ENCODE measurements at places on chromosomes 12 and 14.
A peak's percentile ranks its signal among the peaks of the same experiment; 100 is the strongest.

DNA sequence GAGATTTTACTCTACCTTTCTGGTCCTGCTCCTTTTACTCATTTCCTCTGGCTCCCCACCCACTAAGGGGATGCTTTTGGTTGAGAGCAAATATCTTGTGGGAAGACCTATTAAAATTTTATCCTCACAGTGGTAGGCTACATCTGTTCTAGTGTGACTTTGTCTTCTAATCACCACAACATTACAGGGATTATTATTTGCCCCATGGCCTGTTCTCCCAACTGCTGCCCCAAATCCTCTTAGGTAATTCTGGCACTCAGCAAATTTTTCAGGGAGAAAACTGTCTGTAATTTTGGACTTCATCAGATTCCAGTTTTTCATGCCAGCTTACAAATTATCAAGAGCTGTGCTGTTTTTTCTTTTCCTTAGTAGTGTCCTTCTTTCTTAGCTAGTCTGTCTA is 172.3 kb downstream of the GPHN start:
- no peak for DNase-seq

DNA sequence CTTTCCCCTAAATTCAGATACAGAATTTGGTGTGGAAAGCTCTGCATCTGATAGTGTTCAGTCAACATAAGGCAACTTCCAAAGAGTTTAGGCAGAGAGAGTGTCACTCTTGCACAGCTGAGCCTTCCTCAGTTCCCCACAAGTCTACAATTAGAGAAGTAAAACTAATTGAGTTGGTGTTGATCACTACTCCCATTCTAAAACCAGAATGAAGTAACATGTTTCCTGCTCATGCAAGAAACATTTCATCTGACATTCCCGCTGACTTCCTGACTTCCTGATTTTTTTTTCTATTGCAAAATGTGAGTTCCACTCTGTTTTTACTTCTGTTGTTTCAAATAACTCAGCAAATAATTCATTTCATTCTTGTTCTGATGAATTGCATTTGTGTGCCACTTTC is 271.0 kb downstream of the ALG10B start:
- no peak for DNase-seq

DNA sequence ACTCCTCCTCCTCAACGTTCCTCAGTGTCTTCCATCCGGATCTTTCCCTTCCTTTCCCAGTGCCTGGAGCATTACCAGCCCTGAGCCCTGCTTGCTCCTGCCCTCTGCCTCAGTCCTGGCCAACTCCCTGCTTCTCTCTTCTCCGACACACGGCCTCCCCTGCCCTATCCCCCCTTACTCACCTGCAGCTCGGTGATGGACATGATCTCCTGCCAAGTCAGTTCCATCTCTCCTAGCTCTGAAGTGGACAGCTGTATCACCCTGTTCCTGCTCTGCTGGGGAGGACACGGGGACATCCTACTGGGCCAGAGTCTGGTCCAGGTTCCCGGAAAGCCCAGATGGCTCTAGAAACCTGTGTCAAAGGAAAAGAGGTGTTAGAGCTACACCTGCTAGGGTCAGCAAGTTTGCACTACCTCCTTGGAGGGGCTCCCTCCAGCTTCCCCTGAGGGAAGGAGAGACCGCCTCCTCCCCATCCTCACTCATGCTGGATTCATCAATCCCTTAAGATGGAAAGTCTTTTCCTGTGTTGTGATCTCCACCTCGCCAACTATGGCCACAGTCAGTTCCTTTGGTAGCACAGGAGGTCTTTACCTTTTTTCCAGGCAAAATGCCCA is 5.8 kb downstream of the NFE2 start:
- no peak for DNase-seq

GRCh38 chr12:47889040-47889439 is 15.8 kb downstream of the VDR start:
- no peak for DNase-seq

GRCh38 chr12:92408072-92408900 is 262.6 kb upstream of the BTG1 start:
- no peak for DNase-seq

DNA sequence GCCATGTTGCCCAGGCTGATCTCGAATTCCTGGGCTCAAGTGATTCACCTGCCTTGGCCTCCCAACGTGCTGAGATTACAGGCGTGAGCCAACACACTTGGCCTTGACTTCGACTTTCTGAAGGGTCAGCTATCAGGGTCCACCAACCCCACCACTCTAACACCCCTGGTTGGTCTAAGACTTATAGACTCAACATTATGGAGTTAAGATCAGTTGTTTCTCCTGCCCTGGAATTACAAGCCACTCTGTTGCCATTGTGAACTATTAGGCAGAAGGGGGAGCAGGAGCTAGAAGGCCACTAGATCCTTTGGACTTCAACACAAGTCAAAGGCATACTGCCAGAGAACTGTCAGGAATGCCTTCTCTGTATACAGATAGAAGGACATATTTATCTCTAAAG is 1.9 kb upstream of the PSMB11 start:
- DNase-seq = no peak

GRCh38 chr12:125454786-125455480 is 389.7 kb downstream of the AACS start:
- DNase-seq = no peak

DNA sequence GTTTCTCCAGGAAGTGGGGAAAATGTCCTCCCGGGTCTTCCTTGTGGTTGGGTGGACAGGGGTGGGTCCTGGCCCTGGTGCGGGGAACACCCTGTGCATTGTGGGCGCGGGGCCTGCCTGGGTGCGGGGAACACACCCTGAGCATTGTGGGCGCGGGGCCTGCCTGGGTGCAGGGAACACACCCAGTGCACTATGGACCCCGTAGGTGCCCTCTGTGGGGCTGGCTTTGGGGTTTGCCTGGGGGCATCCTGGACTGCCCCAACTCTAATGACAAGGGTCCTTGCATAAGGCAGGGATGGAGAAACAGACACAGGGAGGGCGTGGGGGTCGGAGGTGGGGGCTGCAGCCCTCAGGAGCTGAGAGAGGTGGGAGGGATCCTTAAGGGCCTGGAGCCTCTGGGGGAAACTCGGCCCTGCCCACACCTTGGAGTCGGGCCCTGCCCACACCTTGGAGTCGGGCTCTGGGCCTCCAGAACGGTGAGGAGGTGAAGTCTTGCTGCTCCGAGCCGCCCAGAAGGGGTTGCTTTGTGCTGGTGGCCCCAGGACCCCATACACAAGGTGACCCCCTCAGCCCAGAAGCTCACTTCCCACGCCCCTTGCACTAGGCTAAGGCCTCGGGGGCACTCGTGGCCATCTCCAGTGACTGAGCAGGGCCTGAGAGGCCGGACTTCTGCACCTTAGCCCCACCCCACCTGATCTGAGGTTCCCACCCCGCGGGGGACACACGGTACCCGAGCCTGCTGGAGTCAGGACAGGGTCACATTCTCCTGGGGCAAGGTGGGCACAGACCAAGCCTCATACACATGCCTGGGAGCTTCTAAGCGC is 69.3 kb downstream of the GALNT9 start:
- no peak for DNase-seq

DNA sequence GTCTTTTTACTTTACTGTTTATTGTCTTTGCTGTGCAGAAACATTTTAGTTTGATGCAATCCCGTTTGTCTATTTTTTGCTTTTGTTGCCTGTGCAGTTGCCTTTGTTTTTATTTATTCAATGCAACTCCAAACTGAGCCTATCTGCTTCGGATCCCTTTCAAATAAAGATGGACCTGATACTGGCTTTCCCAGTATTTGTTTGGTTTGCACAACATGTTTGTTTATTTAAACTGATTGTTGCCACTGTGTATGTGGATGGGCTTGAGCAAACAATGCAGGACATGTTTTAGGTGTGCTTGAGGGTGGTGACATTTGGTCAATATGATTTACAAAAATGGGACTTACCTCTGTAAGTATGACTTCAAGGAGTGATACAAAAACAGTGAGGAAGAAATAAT is 6.7 kb downstream of the TRHDE start:
- DNase-seq = no peak

- DNase-seq = no peak
These were observed 505.1 kb downstream of the FOXG1 start for GRCh38 chr14:29271669-29272068.

DNA sequence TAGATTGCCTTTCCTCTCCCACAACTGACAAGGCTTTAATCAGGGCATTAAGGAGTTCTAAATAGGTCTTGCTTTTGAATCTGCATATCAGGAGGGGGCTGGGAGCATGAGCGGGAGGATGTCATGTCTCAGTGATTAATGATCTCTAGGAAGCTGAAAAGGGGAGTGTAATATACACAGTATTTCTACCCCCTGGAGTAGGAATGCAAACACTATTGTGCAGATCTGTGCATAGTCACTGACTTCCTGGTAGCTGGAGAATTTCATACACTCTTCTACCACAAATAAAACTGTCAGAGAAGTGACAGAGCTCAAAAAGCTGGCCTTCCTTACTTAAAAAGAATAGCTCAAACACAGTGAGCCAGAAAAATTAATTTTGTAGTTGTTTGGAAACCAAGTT is 65.8 kb downstream of the RIC8B start:
- DNase-seq = no peak

GRCh38 chr12:96263449-96263902 is 69.3 kb downstream of the ELK3 start:
- no peak for DNase-seq

- no peak for DNase-seq
These were observed 23.5 kb downstream of the ATP5MC2 start for GRCh38 chr12:53652366-53652765.

DNA sequence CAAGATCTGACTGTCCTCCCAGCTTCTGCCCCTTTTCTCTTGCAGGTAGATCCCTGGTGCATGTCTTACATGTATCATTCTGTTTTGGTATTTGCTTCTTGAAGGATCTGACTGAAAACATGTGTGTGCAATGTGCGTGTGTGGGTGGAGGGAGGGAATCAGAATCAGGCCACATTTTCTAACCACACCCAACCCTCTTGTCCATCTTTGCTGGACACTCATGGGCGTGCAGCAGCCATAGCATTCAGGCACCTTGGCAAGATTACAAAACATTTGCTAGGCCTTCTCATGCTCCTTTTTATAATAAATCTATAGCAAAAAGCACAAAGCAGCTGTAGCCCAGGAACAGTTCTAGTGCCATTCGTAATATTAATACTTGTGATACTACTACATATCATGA is 233.6 kb upstream of the E2F7 start:
- DNase-seq = no peak

DNA sequence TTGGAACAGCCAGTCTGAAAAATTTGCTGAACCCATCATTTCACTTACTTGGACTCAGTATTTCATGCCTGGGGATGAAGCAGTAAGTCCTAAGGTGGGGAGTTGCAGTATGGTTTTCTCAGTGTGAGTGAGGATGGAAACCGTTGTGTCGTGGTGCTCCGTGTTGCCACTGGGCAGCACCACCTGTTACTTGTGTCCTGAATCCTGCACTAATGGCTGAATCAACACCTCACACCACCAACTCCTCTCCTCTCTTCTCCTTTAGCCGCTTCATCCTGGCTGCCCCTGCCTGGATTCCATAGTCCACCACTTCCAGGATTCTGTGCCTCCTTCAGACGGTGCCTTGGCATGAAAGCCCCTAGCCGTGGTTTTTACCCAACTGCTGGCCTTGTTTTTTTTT is 3.0 kb upstream of the EP400 start:
- DNase-seq = no peak

GRCh38 chr14:102898776-102899515 is 23.5 kb upstream of the AMN start:
- peak; percentile 18 for DNase-seq

DNA sequence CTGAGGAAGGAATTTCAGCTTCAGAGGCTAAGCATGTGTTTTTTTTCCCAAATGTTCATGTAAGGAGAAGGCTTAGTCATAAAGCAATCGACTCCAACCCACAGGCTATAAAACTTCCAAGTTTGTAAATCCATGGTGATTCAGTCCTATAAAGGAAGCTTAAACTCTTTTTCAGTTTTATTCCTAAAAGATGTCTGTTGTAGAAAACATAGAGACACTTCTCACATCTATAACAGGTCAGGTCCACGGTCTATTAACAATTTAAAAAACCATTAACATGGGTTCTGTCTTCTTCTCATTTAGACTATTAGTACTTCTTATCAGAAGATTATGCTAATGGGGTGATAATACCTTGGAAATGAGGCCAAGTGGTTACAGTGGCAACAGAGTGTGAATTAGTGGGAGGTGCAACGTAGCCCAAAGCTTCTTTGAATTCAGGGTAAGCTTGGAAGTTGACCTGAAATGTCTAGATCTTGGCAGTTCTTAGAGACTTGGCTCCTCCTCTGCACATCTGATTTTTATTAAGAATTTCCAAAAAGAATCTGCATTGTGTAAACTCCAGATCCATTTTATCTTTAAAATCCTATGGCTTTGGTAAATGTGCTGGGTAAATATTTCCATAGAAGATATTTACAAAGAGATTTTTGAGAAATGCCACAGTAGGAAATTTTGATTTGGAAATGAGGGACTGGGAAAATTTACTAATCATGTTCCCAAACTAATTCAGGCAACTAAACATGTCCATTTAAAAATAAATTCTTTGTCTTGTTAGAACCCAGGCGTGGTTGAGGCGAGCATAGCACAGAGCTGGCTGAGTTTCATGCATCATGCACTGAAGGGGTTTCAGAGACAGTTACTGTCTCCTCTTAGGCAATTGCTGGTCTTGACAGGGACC is 86.4 kb downstream of the EML1 start:
- DNase-seq = no peak

GRCh38 chr14:70213721-70214282 is 25.1 kb upstream of the SLC8A3 start:
- no peak for DNase-seq
